ENCODE measurements at places on chromosomes 7 and 10.

DNA sequence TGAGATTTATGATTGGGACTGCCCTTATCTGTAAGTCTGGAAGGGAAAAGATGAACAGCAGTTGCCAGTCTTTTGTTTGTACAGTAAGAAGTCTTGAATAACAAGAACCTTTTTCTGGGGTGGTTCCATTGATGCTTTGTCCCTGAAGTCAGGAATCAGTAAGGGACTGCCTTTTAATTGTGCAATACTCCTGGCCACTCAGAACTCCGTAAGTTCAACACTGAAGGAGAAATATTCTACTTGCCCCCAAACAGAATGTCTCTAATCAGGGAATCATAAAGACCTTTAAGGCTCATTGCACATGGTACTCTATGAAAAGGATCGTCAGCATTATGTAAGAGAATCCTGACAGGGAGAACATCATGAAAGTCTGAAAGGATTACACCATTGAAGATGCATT, 361.4 kb downstream of the EXOC4 start:
- no peaks in the 10 kb centered on the region for H3K27me3 ChIP-seq
- no peaks in the 10 kb centered on the region for H3K36me3 ChIP-seq
- no peak overlapping the region for H3K27ac ChIP-seq
- DNase-seq, result no peak
- peaks cover 5% of the 10 kb centered on the region for H3K4me1 ChIP-seq

GRCh38 chr7:56007891-56008290, 43.4 kb downstream of the PSPH start:
- no peaks in the 10 kb centered on the region for H3K27me3 ChIP-seq
- H3K36me3 ChIP-seq, result peaks cover 24% of the 10 kb centered on the region
- DNase-seq, result no peak
- no peaks in the 10 kb centered on the region for H3K4me1 ChIP-seq
- peak overlapping the region; percentile 82 for H3K27ac ChIP-seq

- H3K36me3 ChIP-seq, result no peaks in the 10 kb centered on the region
- peak overlapping the region; percentile 35 for H3K27ac ChIP-seq
- peak overlapping the region; percentile 91 for H3K4me3 ChIP-seq
- peak; percentile 79 for DNase-seq
- H3K4me1 ChIP-seq, result peaks cover 8% of the 10 kb centered on the region
Measured at GRCh38 chr7:45001138-45001694, 1.2 kb downstream of the CCM2 start.

DNA sequence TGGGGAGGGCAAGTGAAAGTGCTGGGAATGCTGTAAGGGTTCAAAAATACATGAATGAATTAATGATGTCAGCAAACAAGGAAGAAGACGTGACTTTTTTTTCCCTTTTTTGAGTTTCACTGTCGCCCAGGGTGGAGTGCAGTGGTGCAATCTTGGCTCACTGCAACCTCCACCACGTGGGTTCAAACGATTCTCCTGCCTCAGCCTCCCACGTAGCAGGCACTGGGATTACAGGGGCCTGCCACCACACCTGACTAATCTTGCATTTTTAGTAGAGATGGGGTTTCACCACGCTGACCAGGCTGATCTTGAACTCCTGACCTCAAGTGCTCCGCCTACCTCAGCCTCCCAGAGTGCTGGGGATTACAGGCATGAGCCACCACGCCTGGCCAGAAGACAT, 30.0 kb downstream of the DENND10 start:
- H3K27me3 ChIP-seq, result no peaks in the 10 kb centered on the region
- no peak overlapping the region for H3K4me3 ChIP-seq
- no peak overlapping the region for H3K27ac ChIP-seq
- no peaks in the 10 kb centered on the region for H3K4me1 ChIP-seq
- H3K36me3 ChIP-seq, result peaks cover 4% of the 10 kb centered on the region

DNA sequence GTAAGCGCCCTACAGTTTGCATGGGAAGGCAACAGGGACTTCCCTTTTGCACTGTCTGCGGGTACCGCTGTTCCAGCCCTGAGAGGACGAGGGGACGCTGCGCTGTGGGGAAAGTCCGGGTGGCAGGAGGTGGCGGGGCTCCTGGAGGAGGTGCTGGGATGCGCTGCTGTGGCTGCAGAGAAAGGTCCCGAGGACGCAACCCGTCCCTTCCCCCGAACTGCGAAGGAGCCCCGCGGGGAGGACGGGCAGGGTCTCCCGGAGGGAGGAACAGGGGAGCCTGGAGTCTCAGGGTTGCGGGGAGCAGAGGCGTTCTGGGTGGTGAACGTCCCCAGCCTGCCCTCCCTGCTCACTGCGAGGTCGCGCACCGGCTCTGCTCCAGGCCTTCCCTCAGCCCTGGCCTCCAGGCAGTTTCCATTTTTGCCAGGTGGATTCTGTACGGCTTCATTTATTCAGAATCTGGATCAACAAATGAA, 91.6 kb downstream of the CXCL12 start:
- no peak overlapping the region for H3K4me3 ChIP-seq
- no peak overlapping the region for H3K27ac ChIP-seq
- H3K36me3 ChIP-seq, result no peaks in the 10 kb centered on the region
- H3K27me3 ChIP-seq, result peaks cover 25% of the 10 kb centered on the region
- H3K4me1 ChIP-seq, result peaks cover 7% of the 10 kb centered on the region

DNA sequence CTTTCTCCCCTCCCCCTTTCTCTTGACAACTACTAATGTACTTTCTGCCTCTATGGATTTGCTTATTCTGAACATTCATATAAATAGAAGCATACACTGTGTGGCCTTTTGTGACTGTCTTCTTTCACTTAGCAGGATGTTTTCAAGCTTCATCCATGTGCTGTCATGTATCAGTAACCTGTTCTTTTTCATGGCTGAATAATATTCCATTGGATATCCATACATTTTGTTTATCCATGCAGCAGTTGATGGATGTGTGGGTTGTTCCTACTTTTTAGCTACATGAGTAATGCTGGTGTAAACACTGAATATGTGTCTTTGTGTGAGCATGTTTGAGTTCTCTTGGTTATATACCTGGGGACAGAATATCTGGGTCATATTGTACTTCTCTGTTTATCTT, 107.6 kb downstream of the TRRAP start:
- no peak overlapping the region for H3K4me3 ChIP-seq
- H3K36me3 ChIP-seq, result peaks cover 22% of the 10 kb centered on the region
- DNase-seq, result no peak
- no peaks in the 10 kb centered on the region for H3K4me1 ChIP-seq

- peaks cover 3% of the 10 kb centered on the region for H3K27me3 ChIP-seq
- no peak overlapping the region for H3K4me3 ChIP-seq
- H3K4me1 ChIP-seq, result no peaks in the 10 kb centered on the region
- no peaks in the 10 kb centered on the region for H3K36me3 ChIP-seq
- no peak overlapping the region for H3K27ac ChIP-seq
Measured at GRCh38 chr7:42262964-42263363, 26.0 kb upstream of the GLI3 start.

- no peak overlapping the region for H3K4me3 ChIP-seq
- DNase-seq, result no peak
- H3K27ac ChIP-seq, result no peak overlapping the region
- no peaks in the 10 kb centered on the region for H3K36me3 ChIP-seq
- H3K4me1 ChIP-seq, result no peaks in the 10 kb centered on the region
- peaks cover 11% of the 10 kb centered on the region for H3K27me3 ChIP-seq
Measured at GRCh38 chr7:1369916-1370657, 89.2 kb downstream of the MICALL2 start.

DNA sequence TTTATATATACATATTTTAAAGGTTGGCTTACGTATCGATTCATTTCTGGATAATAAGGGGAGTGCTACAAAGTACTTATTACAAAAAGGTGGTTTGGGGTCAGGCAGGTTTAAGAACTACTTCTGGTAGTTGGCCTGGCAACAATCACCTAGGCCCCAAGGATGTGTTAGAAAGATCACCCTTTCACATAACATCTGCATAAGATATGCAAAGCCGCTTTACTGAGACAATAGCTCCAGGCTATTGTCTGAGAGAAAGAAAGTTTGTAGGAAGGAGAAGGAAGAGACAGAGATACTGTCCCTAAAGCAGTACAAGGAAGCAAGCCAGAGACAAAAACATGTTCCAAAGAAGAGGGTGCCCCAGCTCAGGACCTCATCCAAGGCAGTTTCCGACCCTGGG, 6.2 kb downstream of the PAXIP1 start:
- no peaks in the 10 kb centered on the region for H3K27me3 ChIP-seq
- no peaks in the 10 kb centered on the region for H3K4me1 ChIP-seq
- DNase-seq, result no peak
- H3K4me3 ChIP-seq, result no peak overlapping the region

Measured in small intestine (tissue), 16 donors.